ENCODE measurements at places on chromosomes 4 and X.

DNA sequence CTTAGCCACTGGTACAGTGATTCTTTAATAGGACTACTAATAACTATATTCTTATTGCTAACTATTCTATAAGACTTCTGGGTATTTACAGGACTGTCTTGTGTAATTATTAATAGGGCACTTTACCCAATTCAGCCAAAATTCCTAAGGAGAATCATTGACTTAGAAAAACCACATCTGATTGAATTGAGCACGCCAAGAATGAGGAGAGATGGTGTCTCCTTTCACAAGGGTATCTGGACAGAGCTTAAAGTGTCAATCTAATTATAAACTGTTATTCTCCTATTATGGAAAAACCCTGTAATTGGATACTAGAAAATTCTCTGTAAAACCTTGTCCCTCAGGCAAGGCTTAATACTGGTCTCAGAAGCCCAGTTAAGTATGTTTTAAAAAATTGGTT is 111.1 kb upstream of the TLL1 start:
- DNase-seq, result no peak

- no peak for DNase-seq
Measured at GRCh38 chr4:74675673-74676279, 118.5 kb downstream of the BTC start.

DNA sequence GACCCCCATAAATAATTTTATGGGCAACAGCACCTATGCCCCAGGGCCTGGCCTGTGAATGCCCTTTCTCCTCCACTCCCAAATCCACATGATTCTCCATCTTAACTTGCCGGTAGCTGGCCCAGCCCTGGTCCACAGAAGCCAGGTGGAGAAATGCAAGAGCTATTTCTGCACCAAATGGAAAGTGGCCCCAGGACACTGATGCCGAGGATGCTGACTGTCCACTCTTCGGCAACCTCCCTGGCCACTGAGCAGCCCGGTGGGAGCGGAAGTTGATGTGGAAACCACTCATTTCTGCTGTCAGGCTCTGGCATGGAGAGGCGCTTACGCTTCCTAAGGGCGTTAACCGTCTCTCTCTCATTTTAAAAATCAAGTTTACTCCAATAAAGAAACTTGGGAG is 58.8 kb downstream of the JAKMIP1 start:
- DNase-seq, result no peak

DNA sequence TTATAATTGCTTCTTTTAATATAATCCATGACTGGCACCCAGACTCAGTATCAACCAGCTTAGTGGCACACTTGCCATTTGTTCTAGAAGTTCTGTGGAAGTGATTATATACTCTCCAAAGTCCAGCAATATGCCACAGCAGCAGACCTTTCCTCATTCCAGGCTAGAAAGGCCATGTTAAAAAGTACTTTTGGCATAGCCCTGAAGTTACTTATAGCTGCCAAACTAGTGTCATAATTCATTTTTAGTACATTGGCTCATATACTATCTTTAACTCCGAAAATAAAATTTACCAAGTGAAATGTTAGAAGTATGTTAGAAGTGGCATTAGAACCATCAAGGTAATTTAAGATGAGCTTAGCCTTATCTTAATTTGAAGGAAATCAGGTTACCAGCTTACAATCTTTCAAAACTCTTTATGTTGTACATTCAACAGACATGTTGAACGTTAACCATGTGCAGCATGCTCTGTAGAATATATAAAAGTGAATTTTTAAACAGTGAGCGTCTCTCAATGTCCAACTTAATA is 714.2 kb upstream of the LCORL start:
- no peak for DNase-seq

DNA sequence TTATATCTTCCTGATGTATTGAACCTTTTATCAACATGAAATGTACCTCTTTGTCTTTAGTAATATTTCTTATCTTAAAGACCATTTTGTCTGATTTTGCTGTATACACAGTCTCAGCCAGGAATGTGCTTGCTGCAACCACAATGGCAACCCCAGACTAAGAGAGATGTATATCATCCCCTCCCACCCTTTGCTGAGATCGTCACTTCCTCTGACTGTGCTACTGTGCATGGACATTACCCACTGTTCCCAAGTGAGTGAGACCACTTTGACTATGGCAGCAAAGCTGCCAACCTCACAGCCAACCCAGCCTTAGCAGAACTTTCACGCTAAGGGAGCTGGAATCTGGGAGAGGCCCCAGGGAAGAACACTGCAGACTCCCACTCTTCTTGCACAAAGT is 46.0 kb downstream of the EIF2S3 start:
- DNase-seq, result no peak

GRCh38 chr4:176838601-176839433 is 46.1 kb upstream of the VEGFC start:
- DNase-seq, result no peak

GRCh38 chr4:152090543-152090942 is 329.7 kb upstream of the GATB start:
- no peak for DNase-seq

- DNase-seq, result no peak
Measured at GRCh38 chr4:96052827-96053226, 212.9 kb downstream of the PDHA2 start.

GRCh38 chr4:11876104-11876503 is 447.4 kb upstream of the HS3ST1 start:
- no peak for DNase-seq

DNA sequence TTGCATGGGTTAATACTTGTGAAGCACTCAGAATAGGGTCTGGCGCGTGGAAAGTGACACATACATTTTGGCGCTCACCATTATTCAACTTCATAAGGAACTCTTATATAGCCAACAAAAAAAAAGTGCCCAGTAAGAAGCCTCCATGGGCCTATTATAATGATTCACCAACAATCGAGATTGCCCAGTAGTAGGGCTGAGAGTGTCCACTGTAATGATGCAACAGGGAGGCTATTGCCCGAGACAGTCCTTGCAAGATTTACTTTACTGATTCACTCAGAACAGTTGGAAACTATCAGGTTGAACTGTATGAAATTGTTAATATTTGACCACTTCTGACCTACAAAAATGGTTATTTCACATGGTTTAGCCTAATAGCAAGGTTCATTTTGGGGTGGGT is 86.0 kb downstream of the PJA1 start:
- DNase-seq, result no peak

DNA sequence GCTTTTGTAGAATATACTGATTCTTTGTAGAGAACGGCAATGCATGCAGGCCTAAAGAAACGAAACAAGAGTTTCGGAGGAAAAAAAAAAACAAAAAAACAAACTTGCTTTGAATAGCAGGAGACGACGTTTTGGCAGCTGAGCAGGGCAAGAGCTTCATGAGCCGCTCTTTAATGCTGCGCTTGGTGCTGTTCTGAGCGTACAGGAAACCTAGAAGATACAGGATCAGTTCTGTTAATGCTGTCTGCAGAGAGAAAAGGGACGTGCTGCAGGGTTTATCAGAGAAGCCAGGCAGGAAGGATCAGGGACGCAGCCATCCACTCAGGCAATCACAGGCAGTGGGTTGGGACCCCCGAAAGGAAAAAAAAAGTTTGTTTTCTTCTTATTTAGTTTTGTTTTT is 182.2 kb downstream of the PACRGL start:
- no peak for DNase-seq

GRCh38 chrX:149004936-149005335 is 500.2 kb downstream of the IDS start:
- no peak for DNase-seq

DNA sequence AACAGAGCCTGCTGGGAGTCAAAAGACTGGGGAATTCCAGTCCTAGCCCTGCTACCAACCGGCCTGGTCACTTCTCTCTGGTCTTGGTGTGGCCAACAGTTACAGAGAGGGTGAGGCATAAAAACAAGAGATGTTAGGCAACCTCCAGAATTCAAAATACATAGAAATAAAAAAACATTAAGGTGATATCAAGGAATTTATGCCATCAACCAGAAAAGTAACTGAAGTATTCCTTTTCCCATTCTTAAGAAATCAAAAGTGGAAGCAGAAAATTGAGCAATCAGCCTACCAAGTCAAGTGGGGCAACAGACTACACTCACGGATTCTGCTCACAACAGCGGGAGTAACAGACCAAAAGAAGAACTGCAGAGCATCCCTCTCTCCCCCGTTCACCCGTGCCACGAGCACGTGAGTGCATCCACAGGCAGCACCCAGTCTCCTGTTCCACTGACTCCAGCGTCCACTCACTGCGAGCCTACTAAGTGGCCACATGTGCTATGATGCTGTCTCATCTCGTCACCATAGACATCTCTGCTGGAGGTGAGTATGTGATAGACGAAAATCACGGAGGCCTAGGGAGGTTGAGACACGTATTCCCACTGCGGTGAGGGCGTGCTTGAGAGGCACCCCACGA is 29.3 kb downstream of the AFAP1 start:
- no peak for DNase-seq

DNA sequence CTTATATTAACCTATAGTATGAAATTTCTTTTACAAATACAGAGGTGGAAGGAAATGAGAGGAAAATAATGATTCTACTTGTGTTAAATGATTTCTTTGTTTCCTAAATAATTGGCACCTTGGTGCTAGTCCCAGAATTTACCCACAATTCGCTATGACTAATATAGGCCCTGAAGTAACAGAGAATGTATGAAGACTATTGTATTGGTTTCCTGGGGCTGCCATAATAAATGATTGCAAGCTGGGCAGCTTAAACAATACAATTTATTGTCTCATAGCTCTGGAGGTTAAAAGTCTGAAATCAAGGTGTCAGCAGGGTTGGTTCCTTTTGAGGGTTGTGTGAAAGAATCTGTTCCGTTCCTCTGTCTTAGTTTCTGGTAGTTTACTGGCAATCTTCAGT is 74.8 kb upstream of the GPRIN3 start:
- DNase-seq, result no peak

DNA sequence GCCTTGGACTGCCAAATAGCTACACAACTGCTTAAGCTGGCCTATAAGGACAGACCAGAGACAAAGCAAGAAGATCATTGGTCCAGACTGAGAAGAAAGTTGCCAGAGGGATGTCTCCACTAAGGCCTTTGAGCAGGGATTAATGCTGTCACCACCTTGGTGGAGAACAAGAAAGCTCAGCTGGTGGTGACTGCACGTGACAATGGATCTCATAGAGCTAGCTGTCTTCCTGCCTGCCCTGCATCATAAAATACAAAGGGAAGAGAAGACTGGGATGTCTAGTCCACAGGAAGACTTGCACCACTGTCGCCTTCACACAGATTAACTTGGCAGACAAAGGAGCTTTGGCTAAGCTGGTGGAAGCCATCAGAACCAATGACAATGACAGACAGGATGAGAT is 40.5 kb upstream of the FAM120C start:
- no peak for DNase-seq

DNA sequence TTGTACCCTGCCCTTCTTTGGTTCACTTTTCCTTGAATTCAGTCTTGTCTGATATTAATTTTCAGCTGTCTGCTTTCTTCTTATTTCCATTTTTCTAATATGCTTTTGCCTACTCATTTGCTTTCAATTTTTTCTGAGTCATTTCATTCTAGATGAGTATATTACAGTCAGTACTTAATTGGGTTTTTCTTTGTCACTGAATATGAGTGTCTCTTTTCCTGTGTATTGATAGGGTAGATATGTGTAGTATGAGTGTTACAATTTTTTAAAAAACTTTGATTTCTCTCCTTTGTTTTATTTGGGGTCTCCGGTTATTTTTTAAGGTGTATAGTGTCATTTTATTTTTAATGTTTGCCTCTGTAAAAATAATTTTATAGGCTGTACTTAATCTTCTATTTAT is 222.2 kb downstream of the IDS start:
- DNase-seq, result no peak

DNA sequence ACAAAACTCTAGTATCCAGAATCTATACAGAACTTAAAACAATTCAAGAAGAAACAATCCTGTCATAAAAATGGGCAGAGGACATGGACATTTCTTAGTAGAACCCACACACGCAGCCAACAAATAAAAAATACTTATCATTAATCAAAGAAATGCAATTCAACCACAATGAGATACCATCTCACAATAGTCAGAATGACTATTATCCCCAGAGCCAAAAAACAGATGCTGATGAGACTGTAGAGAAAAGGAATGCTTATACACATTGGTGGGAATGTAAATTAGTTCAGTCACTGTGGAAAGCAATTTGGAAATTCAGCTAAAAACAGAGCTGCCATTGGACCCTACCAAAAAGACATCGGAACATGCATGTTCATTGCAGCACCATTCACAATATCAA is 37.9 kb downstream of the RAB40AL start:
- no peak for DNase-seq

DNA sequence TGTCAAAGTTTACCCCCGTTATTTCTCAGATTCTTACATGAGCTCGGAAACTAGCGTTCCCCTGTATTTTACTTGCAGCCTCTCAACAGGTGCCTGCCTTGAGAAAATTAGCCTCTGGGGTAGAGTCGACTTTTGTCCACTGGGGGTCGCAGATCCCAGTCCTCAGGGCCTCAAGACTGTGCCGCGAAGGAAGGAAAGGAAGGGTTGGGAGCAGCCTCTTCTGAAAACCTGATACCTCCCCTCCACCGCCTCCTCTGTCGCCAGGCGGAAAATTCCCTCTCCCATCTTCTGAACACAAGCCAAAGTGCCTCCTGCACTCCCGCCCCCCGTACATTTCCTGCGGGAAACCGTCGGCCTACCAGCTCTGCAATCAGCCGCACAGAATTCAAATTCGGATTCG is 44.4 kb upstream of the TMSB15B start:
- DNase-seq, result peak; percentile 21

DNA sequence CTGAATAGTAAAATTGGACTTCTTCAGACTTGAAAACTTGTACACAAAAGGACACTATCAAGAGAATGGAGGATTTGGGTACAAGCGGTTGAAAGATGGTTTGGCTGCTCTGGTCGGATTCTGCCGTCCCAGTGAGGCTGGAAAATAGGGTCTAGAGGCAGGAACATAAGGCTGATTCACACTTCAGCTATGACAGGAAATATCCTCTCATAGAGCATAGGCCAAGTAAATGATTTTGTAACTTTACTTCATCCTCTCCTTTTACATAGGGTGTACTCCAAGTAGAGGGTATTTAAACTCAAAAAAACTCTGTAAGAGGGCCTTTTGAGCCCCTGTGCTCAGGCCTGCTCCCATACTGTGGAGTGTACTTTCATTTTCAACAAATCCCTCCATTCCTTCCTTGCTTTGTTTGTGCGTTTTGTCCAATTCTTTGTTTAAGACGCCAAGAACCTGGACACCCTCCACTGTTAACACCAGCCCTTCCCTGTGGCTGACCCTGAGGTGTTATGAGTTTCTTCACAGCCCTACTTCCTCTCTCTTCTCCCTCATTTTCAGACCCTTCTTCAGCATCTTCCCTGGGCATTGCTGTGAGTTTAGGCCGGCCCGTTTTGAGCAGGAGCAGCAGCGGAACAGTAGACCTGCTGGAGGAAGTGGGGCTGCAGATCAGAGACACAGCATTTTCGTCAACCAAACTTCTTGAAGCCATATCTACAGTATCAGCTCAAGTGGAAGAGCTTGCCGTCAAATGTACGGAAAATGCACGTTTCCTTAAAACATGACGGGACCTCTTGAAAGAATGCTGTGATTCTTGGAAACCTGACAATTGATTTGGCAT is 7.2 kb downstream of the PGAM4 start:
- no peak for DNase-seq

DNA sequence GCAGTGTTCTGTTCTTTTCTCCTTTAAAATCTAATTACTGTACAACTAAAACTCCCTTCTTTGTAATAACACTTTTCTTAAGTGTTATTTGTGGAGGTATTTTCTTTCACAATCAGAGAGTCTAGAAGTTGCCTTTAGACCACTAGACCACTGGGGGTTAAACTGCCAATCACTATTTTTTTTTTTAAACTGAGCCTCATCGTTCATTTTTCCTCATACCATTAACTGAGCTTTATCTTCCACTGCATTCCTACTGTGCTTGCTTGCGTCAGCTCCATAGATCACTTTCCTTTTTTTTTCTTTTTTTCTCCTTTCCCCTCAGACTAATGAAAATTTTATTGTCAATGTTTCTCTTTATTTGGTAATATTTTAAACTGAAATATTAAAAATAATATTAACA is 310.6 kb downstream of the PDHA2 start:
- DNase-seq, result no peak
